ENCODE measurements at places on chromosomes 6 and 20. TPM values are rescaled to one million over a fixed set of nuclear protein-coding genes. Genes with fewer than 3 reads are reported as not detected.
A peak's percentile ranks its signal among the peaks of the same experiment; 100 is the strongest.

DNA sequence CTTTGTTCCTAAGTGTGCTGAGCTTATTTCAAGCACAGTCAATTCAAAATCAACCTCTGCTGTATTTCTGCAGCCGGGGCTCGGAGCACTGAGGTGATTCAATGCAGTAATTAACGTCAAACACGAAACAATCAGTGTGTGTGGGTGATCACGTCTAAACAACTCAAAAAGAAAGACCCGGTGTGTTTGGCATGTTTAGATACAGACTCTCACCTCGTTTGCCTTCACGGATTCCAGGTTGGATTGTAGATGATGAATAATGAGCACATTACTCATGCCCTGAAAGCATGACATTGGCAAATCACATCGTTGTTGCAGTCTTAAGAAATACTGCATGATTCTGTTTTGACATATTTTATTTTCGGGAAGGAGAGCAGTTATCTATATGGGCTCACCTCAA, 231.0 kb downstream of the QKI start:
- no peak for DNase-seq
- no peaks in the 10 kb centered on the region for H3K36me3 ChIP-seq
- H3K4me1 ChIP-seq: no peaks in the 10 kb centered on the region
- no peak overlapping the region for H3K4me3 ChIP-seq
- no peaks in the 10 kb centered on the region for H3K27me3 ChIP-seq

GRCh38 chr6:137726582-137726981, 140.5 kb upstream of the TNFAIP3 start:
- H3K4me1 ChIP-seq: no peaks in the 10 kb centered on the region
- no peaks in the 10 kb centered on the region for H3K27me3 ChIP-seq
- H3K4me3 ChIP-seq: no peak overlapping the region
- H3K36me3 ChIP-seq: no peaks in the 10 kb centered on the region

DNA sequence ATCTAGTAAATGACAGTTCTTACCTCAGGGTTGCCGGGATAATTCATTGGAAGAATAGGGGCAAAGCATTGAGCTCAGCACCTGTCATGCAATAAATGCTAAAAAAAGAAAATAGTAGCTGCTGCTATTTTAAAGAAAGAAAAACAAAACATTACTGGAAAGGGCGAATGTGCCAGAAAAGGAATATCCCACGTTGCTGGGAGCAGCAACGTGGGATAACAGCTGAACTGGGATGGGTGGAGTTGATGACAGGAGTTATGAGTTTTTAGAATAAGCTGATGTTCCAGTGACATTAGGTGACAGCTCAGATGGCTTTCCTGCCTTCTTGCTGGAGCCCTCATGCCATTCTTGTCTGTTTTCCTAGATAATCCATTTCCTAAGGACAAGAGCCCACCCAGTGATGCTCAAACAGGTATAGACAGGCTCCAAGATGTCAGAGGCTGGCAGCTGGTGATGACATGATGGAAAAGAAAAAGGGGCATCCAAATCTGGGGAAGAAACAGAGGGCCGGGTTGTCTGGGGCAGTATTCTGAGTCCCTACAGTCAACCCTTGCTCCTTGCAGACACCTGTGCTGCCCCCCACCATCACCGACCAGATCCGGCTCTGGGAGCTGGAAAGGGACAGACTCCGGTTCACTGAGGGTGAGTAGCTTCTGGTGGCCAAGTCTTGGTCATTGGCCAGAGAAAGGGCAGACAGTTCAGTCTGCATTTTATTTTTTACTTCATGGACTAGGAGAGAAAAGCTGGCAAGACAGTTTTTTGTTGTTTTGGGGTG, 1.1 kb upstream of the VARS2 start:
- peak overlapping the region; percentile 80 for H3K27ac ChIP-seq
- peaks cover 35% of the 10 kb centered on the region for H3K4me1 ChIP-seq
- no peak overlapping the region for H3K4me3 ChIP-seq
- DNase-seq: no peak

- peak; percentile 62 for DNase-seq
- H3K36me3 ChIP-seq: no peaks in the 10 kb centered on the region
- peaks cover 2% of the 10 kb centered on the region for H3K4me1 ChIP-seq
- H3K27ac ChIP-seq: no peak overlapping the region
- no peak overlapping the region for H3K4me3 ChIP-seq
Measured at GRCh38 chr20:9506964-9507369, 7.4 kb upstream of the LAMP5 start.

The LPIN3 gene
- total RNA-seq: 31.6 TPM

The EPPIN gene
- not detected for total RNA-seq

Data from kidney (tissue), 22 donors.